Stimulated activated CD4-positive, alpha-beta T cell treated with anti-CD3 and anti-CD28 coated beads, Interleukin-15, amount 100 ng/mL, for 48 hours (primary cell): ENCODE measurements at places on chromosomes 4 and X.

- no peak for DNase-seq
These were observed 44.9 kb downstream of the NAT8L start for GRCh38 chr4:2103843-2104547.

- no peak for DNase-seq
These were observed 87.2 kb downstream of the MAPK10 start for GRCh38 chr4:86272669-86273068.

DNA sequence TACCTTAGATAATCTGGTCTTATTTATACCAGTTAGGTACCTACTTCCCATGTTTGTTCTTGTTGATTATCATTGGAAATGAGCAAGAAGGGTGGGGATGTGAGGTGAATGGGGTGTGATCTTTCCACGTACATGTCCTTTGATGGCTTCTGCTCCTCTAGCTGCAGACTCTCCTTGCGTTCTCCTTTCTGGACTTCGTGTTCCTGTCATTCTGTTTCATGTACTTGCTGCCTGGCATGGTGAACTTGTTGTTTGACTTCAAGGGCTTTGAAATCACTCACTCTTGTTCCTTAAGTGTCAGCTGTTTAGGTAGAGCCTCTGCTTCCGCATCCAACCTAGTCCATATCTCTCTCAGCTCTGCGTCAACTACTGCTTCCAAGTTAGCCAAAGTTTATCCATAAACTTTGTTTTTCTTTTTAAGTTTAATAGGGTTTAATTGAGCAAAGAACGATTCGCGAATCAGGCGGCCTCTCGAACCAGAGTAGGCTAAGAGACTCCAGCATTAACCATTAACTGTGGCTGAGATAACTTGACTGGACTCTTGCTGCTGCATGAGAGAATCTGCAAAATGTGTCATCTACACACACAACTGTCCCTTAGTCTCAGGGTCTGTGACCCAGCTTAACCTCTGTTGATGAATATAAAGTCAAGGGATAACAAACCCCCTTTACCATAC is 42.8 kb downstream of the FHL1 start:
- no peak for DNase-seq

DNA sequence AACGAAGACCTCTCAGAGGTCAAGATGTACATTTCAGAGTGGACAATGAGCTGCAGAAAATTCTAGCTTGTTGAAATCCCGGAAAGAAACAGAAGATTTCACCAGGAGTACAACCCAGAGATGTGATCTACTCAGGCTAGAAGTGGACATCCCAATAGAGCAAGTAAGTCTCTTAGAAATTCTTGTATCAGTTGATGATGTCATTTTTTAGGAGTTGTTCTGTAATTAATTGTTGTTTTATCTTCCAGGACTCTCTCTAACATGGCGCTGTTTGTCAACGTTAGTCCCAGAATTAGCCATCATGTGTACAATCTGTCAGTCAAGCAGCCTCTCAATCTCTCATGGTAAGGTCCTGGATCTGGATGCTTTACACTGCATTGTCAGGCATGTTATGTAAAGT is 174.4 kb downstream of the GRIA3 start:
- DNase-seq, result no peak

- no peak for DNase-seq
These were observed 48.3 kb downstream of the REPS2 start for GRCh38 chrX:16994736-16995135.
